ENCODE measurements at places on chromosomes 5 and 9.

DNA sequence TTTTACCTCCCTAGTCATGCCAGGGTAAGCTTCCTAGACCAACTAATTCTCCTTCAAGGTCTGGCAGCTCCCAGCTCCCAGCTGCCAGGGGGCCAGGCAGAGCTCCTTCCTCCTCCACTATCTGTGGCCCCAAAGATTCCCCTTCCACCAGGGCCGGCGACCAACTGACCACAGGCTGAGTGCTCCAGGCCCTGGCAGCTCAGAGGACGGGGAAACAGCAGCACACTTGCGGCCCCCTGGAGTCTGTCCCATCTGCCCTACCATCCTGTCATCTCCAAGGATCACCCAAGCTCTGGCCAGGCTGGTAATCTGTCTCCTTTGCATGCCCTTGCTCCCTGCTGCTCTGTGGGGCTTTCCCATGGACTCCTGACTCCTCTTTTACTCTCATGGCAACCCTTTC lies 31.2 kb upstream of the BASP1 start:
- no peak for DNase-seq

DNA sequence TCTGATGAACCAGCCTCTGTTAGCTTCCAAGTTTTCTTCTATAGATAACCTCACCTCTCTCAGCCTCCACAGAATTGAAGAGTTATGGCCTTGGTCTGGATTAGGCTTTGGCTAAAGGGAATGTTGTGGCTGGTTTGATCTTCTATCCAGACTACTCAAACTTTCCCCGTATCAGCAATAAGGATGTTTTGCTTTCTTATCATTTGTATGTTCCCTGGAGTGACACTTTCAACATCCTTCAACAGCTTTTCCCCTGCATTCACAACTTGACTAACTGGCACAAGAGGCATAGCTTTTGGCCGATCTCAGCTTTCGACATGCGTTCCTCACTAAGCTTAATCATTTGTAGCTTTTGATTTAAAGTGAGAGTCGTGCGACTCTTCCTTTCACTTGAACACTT lies 28.1 kb upstream of the GNE start:
- DNase-seq = no peak

- no peak for DNase-seq
Observed at GRCh38 chr9:128575469-128575868, 23.1 kb downstream of the SPTAN1 start.

GRCh38 chr5:1381370-1382247 lies 36.7 kb upstream of the CLPTM1L start:
- DNase-seq = no peak

DNA sequence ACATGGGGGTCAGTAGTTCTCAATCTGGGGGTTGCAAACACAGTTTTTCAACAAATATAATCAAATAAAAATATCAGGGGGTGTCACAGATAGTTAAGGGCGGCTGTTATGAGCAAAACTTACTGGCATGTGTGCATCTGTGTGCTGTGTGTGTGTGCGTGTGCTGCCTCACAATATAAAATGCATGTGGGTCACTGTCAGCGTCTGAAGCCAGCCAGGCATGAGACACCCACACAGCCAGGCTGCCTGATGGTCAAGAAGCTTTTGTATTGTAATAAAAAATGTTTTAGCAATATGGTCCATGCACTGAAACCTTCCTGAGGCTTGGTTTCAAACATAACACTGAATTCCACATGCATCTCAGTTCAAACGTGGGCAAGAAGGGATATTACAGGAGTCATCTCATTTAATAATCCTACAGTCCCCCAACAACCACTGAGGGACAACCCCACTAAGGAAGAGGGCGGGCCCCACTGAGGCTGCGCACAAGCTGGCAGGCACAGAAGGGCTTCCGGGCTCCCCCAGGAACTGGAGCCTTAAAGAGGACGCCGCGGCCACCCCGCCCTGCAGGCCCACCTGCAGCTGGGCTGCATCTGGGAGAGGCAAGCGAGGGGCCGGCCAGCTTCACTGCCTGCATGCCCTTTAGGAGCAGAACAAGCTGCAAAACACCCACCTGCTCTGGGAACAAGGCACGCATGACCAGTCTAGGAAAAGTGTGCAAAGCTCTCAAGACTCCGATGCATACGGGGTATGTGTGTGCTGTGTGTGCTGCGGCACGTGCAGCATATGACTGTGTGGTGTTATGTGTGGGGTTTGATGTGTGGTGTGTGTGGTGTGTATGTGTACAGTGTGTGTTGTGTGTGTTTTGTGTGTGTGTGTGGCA lies 14.1 kb downstream of the SEMA4D start:
- no peak for DNase-seq

- DNase-seq = no peak
Observed at GRCh38 chr9:103530934-103531333, 535.8 kb downstream of the CYLC2 start.

DNA sequence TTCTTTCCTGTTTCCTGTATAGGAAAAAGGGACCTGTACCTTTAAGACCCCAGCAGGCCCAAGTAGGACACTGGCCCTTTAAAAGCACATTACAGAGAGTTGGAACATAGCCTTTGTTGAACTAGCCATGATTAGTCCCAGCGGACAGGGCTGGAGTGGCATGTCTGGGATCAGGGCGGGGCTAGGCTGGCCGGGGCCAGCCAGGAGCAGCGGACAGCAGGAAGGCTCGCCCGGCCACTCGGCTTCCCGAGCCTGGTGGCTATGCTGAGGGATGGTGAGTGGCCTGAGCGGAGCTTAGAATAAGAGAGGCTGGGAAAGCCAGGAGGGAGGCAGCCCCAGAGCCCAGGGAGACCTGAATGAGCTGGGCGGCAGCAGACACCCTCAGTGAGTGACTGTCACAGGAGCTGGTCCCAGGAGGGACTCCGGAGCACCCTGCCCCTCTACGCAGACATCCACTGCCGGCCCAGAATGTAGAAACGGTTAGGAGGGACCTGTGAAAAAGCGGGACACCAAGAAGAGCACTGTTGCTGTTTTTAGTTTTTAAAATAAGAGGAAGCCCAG lies 92.1 kb downstream of the DAB2IP start:
- DNase-seq = peak; percentile 93

DNA sequence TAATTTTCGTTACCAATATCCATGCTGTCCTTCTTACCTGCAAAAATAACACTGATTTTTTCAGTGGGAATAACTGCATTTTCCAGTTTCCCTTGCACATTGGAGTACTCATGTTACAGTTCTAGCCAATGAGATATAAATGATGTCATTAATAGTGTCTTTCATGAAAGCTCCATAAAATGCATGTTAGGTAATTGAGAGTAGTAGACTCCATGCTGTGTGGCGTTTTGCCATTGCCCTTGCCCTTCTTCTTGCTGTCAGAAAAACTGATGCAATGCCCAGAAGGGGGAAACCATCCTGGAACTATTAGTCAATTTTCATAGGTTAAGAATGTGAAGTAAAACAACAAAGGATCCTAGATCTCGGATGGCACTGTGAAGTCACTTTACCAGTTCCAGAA lies 1765.3 kb downstream of the EFNA5 start:
- DNase-seq = no peak

- peak; percentile 94 for DNase-seq
Observed at GRCh38 chr9:96874947-96875460, 20.7 kb upstream of the ZNF782 start.

GRCh38 chr5:10632110-10632761 lies 68.4 kb downstream of the ANKRD33B start:
- no peak for DNase-seq

DNA sequence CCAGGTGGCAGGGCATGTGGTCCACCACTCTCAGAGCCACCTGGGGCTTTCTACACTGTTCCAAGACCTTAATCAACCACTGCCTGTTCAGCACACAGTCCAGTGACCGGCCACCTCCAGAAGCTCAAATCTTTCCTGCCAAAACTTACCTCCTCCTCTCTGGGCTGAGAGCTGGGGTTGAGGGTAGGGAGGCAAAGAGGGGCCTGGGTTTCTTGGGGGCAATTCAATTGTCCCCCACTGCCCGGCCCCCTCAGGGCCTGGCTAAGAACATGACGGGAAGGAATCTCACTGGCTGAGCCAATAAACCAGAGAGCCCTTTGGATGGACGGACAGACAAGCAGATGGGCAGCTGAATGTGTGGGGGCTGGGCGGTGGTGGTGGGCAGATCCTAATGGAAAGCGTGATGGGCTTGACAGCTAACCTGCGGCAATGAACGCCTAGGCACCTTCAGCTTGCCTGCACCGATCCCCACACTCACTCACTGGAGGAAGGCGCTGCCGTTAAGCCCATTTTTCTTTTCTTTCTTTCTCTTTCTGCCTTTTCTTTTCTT lies 5.4 kb downstream of the NR5A1 start:
- DNase-seq = no peak

GRCh38 chr5:134132372-134133187 lies 18.1 kb downstream of the TCF7 start:
- no peak for DNase-seq

DNA sequence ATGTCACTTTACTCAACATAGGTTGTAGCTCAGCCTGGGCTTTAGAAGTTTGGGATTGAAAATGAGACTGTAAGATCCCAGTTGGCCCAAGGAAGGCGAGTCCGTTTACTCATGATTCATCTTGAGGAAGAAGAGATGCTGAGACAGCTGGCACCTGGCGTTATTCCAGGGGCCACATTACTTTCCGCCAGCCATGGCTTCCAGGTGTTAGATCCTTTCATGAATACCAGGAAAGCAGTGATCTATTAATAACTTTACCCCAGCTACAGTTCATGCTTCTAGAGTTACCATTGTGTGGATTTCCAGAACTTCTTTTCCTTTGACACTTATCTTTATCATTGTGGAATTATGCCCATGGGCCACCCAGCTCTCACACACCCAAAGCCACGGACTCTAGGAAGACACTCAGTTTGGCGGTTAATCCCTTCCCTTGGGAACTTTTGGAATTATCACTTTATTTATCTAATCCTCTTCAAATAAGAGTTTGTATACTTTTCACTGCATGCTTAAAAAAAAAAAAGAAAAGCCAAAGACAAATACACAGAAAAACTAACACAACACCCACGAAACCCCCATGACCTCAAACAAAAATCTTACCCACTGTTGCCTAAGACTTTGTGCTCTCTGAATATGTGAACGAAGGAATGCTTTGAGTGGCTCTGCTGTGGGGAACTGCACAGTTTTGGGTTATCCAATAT lies 26.9 kb downstream of the RAI14 start:
- DNase-seq = peak; percentile 15

DNA sequence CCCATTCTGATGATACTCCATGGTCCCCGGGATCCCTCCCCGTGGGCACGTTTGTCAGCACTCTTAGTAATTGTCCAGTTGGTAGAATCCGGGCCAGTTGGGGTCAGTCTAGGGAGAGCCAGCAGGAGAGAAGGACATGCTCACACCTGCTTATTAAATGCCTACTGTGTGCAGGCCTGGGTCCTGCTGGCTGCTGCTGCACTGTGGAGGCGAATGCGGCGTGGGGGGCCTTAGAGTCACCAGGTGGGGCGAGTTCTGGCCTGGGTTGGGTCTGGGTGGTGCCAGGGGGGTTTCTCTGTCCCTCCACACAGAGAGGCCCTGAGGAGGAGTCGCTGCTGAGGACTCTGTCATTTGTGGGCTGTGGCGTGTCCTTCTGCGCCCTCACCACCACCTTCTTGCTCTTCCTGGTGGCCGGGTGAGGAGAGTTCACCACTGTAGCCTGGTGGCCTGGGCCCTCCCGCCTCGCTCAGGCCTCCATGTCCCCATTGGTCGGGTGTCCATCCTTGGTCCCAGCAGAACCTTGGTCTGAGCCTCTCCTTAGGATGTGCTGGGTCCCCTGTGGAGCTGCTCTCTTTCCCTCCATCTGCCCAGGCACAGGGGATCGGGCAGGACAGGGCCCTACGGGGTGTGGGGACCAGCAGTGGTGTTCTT lies 17.3 kb downstream of the ADGRD2 start:
- DNase-seq = no peak

DNA sequence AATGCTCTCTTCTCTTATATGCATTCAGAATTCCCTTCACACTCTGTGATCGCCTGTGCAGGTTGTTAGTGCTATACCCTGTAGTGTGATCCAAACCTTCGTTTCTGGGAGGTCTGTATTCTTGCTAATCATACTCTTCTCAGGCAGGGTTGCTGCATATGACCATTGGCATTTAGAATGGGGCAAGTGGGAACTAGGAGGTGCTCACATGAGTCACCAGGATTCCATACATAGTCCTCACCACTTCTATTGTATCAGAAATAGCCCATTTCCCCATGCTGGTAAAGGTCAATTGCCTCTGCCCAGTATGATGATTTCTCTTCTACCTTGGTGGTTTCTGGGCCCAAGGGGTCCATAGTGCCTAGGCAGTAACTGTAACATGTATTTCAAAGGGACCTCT lies 443.5 kb upstream of the CDH6 start:
- DNase-seq = peak; percentile 1
